ENCODE measurements at places on chromosomes 5 and 9. TPM values are rescaled to one million over a fixed set of nuclear protein-coding genes. Genes with fewer than 3 reads are reported as not detected.

DNA sequence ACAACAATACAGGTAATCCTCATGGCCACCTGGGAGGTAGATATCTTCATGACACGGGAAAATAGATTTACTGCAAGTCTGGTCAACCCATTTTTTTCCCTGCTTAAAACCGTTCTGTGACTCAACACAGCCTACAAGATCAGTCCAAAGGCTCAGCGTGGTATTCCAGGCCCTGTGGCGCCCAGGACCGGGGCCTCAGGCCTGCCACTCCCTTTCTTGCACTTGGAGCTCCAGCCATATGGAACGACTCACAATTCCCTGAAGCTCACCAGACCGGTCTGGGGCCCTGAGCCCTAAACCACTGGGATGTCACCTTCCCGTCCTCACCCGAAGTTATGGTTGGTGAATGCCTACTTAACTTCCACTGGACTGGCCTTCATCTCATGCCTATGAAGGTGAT, 6.5 kb upstream of the MLANA start:
- no peak for DNase-seq

GRCh38 chr9:124218987-124219461, 38.7 kb upstream of the NEK6 start:
- DNase-seq, result no peak

- DNase-seq, result no peak
Measured at GRCh38 chr5:151700820-151701219, 14.1 kb upstream of the SPARC start.

GRCh38 chr5:131627207-131627865, 7.7 kb downstream of the RAPGEF6 start:
- DNase-seq, result no peak

DNA sequence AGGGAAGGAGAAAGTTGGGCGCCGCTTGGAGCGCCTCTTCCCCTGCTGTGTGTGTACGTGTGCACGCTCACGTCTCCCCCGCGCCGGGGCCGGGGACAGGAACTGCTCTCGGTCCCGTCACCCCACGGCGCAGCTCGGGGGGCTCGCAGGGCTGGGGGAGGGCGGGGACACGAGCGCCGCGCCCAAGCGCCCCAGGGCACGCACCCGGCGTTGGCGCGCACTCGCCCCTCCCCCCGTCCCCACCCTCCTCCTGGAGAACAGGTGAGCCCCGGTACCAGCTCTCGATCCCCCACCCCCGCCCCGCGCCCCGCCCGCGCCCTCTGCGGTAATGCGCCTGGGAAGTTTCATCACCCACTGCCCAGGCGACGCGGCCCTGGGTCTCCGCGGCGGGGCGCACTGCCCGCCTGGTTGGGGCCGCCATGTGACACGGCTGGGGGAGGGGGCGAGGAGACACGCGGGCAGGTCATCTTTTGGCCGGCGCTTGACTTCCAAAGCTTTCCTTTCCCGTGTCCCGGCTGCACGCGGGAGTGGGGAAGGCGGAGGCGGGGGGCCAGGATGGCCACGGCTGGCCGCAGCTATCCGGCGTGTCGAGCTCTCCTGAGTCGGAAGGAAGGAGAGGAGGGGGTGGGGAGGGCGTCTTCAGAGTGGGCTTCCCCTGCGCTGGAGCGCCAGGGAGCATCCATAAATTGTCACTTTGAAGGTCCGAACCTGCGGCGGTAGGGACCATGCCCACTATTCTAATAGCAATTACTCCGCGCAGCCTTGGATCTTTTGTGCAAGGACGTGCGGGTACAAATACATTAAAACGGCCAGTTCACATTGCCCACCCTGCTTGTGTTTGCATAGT, 1.5 kb upstream of the STC2 start:
- DNase-seq, result no peak

DNA sequence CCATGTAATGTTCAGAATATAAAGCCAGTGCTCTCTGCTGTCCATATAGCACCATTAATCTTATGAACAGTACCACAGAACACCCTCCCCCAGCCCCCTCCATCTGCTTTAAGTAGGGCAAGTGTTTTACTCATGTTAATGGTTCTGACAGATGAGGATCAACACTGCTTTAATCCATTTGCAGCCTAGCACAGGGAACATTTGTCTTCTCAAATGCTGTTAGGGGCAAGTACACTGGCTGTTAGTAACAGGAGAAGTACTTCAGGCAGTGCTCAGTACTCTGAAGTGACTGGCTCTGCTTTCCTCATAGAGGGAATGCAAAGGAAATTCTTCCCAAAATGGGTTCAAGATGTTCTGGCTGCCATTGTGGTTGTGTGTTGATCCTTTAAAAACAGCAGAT, 202.6 kb downstream of the DCP2 start:
- DNase-seq, result no peak

- DNase-seq, result no peak
Measured at GRCh38 chr9:36208521-36209253, 18.0 kb downstream of the CLTA start.

GRCh38 chr5:126871441-126871840, 94.5 kb downstream of the LMNB1 start:
- DNase-seq, result no peak

DNA sequence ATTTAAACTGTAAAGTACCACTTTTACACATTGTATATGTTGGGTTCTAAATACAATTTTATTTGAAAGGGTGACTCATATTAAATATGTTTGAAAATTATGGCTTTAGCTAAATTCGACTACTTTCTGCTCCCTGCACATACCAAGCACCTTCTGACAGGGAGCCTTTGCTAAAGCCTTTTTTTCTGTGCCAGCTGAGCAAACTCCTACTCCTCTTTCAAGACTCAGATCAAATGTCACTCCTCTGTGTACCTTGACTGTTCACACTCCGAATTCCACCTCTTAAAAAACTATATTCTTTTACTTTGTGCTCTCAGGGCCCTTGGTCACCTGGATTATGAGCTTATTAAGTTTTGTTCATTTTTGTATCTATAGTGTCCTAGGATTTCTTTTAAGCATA, 6.5 kb upstream of the OXCT1 start:
- no peak for DNase-seq

DNA sequence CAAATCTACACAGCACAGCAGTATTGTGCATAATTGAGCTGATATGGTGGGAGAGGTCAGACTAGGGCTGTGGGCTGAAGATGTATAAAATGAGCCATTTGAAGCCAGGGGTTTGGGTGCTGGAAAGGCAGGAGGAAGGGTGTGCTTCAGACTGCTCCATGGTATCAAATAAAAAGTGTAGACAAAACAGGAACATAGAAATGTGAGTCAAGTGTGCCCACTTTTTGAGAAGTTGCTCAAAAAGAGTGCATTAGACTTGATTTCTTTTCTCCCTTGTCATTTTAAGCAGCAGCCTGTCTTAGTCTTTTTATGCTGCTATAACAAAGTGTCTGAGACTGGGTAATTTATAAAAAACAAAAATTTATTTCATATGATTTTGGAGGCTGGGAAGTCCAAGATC, 55.8 kb upstream of the ZFAND5 start:
- no peak for DNase-seq

DNA sequence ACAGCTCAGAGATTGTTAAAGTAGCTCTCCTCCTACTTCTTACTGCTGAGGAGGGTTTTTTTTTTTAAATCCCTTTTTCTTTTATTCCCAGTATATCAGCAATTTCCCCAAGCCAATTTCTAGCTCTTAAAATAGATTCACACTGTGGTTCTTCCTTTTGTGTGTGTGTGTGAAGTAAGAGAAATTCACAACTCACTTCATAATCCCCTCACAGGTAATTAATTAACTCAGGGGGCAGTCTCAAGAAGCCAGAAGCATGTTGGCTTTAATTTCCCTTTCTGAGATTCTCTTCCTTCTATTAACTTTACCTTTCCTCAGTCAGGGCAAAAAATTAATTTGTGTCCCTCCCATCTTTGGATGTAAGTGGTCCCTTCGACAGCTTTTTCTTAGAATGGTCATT, 71.0 kb upstream of the HMHB1 start:
- DNase-seq, result no peak

GRCh38 chr9:73541923-73542322, 390.3 kb downstream of the ANXA1 start:
- no peak for DNase-seq

GRCh38 chr9:92385001-92385400, 19.4 kb downstream of the OGN start:
- no peak for DNase-seq

Gene FCHO2
- total RNA-seq, result 2.4 TPM

Gene SCGB3A1
- total RNA-seq, result not detected

Gene TNFSF15
- total RNA-seq, result 0.80 TPM

Gene SPEF2
- 5.0 TPM for total RNA-seq

Gene GLDC
- not detected for total RNA-seq

Gene PITX1
- total RNA-seq, result 32.6 TPM

Gene ACOT12
- not detected for total RNA-seq

Gene WWC1
- 8.3 TPM for total RNA-seq

Gene TRIM36
- 20.0 TPM for total RNA-seq

Gene PDCD1LG2
- total RNA-seq, result 1.9 TPM

Gene CACNA1B
- total RNA-seq, result not detected
